ENCODE measurements at places on chromosomes 13 and 19.

GRCh38 chr13:102318233-102318632 is 83.6 kb downstream of the FGF14 start:
- DNase-seq = no peak

DNA sequence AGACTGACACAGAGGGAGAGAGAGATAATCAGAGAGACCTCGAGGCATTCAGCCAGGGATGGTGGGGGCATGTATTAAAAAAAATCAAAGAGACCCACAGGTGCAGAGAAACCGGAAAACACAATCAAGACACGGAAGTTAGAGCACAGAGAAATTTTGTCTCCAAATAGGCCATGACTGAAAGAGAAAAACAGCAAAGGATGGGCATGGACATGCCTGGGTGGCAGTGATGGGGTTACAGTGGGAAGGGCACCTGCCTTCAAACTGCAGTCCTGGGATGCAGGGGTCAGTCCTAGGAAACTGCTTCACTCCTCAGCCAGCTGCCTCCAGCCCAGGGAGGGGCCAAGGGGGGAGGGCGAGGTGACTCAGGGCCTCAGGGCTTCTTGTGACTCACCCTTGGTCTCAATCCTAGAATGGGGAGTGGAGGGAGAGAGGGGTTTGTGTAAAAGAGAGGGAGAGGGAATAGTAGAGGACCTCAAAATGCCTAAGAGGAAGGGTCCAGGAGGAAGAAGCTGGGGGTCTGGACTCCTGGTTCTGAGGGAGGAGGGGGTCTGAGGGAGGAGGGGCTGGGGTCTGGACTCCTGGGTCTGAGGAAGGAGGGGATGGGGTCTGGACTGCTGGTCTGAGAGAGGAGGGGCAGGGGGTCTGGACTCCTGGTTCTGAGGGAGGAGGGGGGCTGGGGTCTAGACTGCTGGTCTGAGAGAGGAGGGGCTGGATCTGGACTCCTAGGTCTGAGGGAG is 3.6 kb upstream of the KCNN4 start:
- no peak for DNase-seq

GRCh38 chr13:52787235-52787634 is 47.6 kb upstream of the CNMD start:
- no peak for DNase-seq

- DNase-seq = no peak
Measured at GRCh38 chr13:59088716-59089115, 1075.0 kb downstream of the DIAPH3 start.

DNA sequence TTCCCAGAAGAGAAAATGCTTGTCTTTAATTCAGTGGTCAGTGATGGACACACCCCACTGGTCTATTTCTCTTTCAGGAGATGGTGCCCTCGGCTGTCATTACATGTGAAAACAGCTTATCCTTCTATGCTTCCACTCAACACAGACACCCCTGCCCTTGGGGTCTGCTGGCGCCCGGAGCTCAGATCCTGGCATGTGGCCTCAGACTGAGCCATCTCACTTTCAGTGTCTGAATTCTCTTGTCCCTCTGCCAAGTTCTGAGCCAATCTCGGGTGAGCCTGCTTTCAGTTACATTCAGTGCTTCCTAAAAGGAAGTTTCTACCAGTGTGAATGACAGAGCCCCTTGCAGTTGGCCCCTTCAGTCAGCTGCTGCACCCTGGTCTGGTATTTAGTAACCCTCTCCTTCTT is 293.6 kb downstream of the DNAJC15 start:
- DNase-seq = no peak

GRCh38 chr19:13526552-13526951 is 20.3 kb upstream of the CACNA1A start:
- DNase-seq = no peak

Measured in esophagus squamous epithelium (tissue), 5 donors.